ENCODE measurements at places on chromosomes 7 and 10.

GRCh38 chr7:28096713-28097112 is 83.9 kb downstream of the JAZF1 start:
- no peak for DNase-seq

- peak; percentile 52 for DNase-seq
These were observed 21.0 kb upstream of the ABI1 start for GRCh38 chr10:26881600-26882331.

DNA sequence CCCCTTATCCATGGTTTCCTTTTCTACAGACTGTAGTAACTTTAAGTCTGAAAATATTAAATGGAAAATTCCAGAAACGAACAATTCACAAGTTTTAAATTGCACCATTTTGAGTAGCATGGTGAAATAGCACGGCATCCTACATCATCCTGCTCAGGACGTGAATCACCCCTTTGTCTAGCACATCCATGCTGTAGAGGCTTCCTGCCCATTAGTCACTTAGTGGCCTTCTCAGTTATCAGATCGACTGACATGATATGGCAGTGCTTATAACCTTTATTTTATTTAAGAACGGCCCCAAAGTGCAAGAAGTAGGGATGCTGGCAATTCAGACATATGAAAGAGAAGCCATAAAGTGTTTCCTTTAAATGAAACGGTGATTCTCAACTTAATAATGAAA is 82.7 kb downstream of the CPXM2 start:
- DNase-seq: no peak

GRCh38 chr10:48710647-48711275 is 26.1 kb downstream of the WDFY4 start:
- DNase-seq: no peak

- no peak for DNase-seq
These were observed 64.9 kb upstream of the CELF2 start for GRCh38 chr10:10952800-10953199.

GRCh38 chr7:137790828-137791227 is 55.9 kb downstream of the DGKI start:
- DNase-seq: no peak

DNA sequence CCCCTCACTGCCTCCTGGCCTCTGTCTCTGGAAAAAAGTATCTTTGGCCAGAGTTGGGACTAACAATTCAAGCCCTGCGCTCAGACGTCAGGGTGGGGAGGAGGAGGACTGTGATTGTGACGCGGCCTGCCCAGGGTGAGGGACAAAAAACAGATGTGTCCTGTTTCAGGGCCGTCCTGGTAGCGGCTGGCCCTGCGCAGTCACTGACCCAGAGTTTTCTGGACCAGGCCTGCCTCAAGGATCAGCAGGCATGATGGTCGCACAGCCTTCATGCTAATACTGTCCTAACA is 110.1 kb downstream of the CYTH3 start:
- DNase-seq: no peak

DNA sequence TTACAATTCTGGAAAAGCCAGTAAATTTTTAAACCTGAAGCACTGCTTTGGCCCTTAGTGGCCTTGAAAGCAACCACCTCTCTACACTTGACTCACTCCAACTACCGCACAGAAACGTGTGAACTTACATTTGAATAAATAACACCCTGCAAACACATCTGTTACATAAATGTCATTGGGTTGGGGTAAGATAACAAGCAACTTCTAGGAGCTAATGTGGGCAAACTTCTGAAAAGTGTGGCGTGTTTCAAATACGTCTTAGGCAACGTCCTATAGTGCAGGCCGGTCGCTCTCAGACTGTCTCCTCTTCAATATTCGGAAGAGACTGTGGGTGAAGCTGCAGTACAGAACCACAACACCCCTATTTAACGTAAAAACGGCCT is 474 bp downstream of the ORC5 start:
- DNase-seq: no peak

DNA sequence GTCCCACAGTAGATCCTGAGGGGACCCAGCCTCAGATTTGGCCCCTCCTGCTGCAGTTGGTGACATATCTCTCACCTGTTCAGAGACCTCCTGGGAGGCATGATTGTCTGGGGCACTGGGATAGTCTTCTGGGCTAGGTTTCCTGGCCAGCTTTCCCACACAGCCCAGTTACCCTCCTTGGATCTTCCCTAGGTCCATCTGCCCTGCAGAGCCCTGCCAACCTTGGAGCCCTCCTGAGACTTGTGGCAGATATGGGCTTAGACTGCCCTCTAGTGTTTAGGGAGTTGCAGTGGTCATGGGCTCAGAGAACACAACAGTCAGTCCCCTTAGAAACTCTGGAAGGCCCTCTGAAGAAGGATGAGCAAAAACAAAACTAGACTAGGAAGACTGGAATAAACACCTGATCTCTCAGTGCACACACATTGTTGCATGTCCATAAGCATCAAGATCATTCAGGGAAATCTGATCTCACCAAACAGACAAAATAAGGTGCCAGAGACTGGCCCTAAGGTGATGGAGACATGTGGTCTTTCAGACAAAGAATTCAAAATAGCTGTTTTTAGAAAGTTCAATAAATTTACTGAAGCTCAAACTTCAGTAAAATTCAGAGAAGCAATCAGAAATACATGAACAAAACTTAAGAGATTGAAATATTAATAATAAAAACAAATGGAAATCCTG is 324.6 kb downstream of the ATRNL1 start:
- no peak for DNase-seq

- DNase-seq: no peak
These were observed 942.9 kb upstream of the LRRN3 start for GRCh38 chr7:110148054-110148453.

- DNase-seq: no peak
These were observed 12.2 kb downstream of the PLXDC2 start for GRCh38 chr10:19828278-19829049.
